ENCODE measurements at places on chromosomes 5 and 9. TPM values are rescaled to one million over a fixed set of nuclear protein-coding genes. Genes with fewer than 3 reads are reported as not detected.

The SLC25A25 gene
- total RNA-seq: 26.3 TPM

The IL13 gene
- 0.51 TPM for total RNA-seq

DNA sequence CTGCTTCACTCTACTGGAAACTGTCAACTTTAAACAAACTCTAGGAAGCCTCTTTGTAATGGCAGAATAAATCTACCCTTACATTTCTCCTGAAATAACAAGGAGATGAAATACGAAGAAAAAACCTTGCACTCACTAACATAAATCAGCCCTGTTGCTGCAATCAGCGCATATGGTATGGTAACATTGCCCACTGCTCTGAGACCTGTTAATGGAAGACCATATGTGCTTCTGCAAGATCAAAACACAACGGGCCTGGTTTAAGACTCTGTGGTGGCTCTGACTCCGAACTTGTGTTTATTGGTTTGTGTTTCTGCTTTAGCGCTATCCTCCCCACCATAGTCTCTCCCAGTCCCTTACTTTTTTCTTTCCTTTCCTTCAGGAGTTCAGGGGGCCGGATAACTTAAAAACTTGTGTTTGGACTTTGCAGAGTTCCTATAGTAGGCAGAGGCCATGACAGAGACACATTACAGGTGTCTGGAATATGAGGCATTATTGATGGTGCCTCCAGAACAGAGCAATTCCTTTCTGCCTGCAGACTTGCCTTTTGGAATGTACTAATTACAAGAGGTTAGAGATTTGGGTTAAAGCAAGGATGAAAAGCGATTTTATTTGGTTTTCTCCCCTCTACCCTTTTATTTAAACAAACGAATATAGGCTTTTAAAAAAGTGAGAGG, 110.8 kb downstream of the PSAT1 start:
- H3K27ac ChIP-seq: no peak overlapping the region
- H3K4me3 ChIP-seq: no peak overlapping the region
- no peaks in the 10 kb centered on the region for H3K36me3 ChIP-seq
- no peaks in the 10 kb centered on the region for H3K4me1 ChIP-seq

GRCh38 chr9:121684381-121685145, 33.1 kb downstream of the DAB2IP start:
- H3K4me1 ChIP-seq: no peaks in the 10 kb centered on the region
- H3K27me3 ChIP-seq: no peaks in the 10 kb centered on the region
- no peak for DNase-seq
- H3K4me3 ChIP-seq: no peak overlapping the region

GRCh38 chr9:75891771-75892215, 1.3 kb downstream of the PCSK5 start:
- no peaks in the 10 kb centered on the region for H3K27me3 ChIP-seq
- no peaks in the 10 kb centered on the region for H3K4me1 ChIP-seq
- peak; percentile 11 for DNase-seq
- peak overlapping the region; percentile 70 for H3K4me3 ChIP-seq

The SLC27A4 gene
- total RNA-seq: 10.1 TPM

DNA sequence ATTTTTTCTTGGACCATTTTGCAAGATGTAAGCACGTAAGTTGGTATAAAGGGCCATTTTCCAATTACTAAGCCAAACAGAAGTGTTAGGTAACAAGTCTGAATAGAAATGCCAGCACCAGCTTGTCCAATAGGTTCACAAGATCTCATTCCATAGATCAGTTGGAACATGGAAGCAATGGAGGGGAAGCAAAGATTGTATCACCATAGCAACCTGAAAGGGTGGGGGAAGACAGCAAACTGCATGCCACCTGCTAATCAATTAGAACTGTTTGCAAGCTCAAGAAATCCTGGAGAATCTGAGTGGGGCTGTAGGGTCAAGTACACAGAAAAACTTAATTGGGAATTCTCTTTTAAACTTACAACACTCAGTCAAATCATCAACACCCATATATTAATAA, 264.9 kb upstream of the EFNA5 start:
- H3K27ac ChIP-seq: no peak overlapping the region
- no peak for DNase-seq
- H3K4me1 ChIP-seq: no peaks in the 10 kb centered on the region
- H3K4me3 ChIP-seq: no peak overlapping the region

GRCh38 chr5:141779503-141779973, 97.5 kb upstream of the ARAP3 start:
- H3K27ac ChIP-seq: no peak overlapping the region
- no peaks in the 10 kb centered on the region for H3K4me1 ChIP-seq
- no peaks in the 10 kb centered on the region for H3K36me3 ChIP-seq
- no peaks in the 10 kb centered on the region for H3K27me3 ChIP-seq
- no peak for DNase-seq

- DNase-seq: no peak
- H3K4me1 ChIP-seq: no peaks in the 10 kb centered on the region
- H3K36me3 ChIP-seq: no peaks in the 10 kb centered on the region
Measured at GRCh38 chr9:32866273-32866672, 82.9 kb downstream of the TMEM215 start.

- H3K27me3 ChIP-seq: no peaks in the 10 kb centered on the region
- no peaks in the 10 kb centered on the region for H3K36me3 ChIP-seq
- H3K27ac ChIP-seq: no peak overlapping the region
- DNase-seq: no peak
- H3K4me1 ChIP-seq: no peaks in the 10 kb centered on the region
- H3K4me3 ChIP-seq: no peak overlapping the region
Measured at GRCh38 chr5:23730023-23730422, 222.6 kb downstream of the PRDM9 start.

GRCh38 chr9:122354536-122355199, 16.2 kb upstream of the PTGS1 start:
- H3K36me3 ChIP-seq: no peaks in the 10 kb centered on the region
- H3K4me3 ChIP-seq: no peak overlapping the region
- H3K27ac ChIP-seq: no peak overlapping the region
- no peak for DNase-seq
- no peaks in the 10 kb centered on the region for H3K4me1 ChIP-seq

The PPIP5K2 gene
- total RNA-seq: 70.0 TPM

DNA sequence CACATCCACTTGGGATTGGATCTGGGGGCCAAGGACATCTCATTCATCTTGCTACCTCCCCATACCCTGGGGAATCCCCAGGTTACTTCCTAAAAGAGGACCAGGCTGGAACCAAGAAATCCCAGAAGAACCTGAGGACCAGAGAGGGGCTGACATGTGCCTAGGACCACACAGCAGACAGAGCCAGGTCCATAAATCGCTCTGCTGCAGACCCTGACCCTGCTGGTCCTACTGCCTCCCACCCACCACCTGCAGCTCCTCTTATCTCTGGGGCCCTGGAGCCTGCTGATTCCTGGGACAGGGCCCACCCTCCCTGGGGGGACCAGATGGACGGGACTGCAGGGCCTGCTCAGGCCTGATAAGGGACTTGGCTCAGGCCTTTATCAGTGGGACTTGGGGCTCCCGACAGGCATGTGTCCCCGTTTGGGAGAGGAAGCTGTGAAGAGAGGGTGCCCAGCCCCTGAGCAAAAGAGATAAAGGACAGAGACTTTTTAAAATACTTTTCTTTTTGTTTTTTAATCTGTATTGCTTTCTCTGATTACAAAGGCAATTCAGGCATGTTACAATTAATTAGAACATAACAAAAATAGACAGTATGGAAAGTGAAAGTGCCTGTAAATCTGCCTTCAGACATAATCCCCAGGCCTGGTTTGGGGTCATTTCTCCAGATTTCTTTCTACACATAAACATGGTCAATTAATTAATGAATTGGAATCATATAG, 101.3 kb upstream of the LARP1 start:
- H3K36me3 ChIP-seq: no peaks in the 10 kb centered on the region
- no peak for DNase-seq
- no peak overlapping the region for H3K27ac ChIP-seq
- H3K4me3 ChIP-seq: no peak overlapping the region
- H3K4me1 ChIP-seq: no peaks in the 10 kb centered on the region

- no peak for DNase-seq
- no peaks in the 10 kb centered on the region for H3K4me1 ChIP-seq
- no peak overlapping the region for H3K4me3 ChIP-seq
- no peaks in the 10 kb centered on the region for H3K27me3 ChIP-seq
- no peak overlapping the region for H3K27ac ChIP-seq
- H3K36me3 ChIP-seq: no peaks in the 10 kb centered on the region
Measured at GRCh38 chr5:103624675-103625074, 62.1 kb upstream of the NUDT12 start.

- no peak for DNase-seq
- no peaks in the 10 kb centered on the region for H3K27me3 ChIP-seq
- no peaks in the 10 kb centered on the region for H3K4me1 ChIP-seq
- no peak overlapping the region for H3K4me3 ChIP-seq
- no peaks in the 10 kb centered on the region for H3K36me3 ChIP-seq
Measured at GRCh38 chr5:140607031-140607430, 25.9 kb downstream of the CD14 start.

GRCh38 chr5:170147051-170147752, 41.5 kb downstream of the FOXI1 start:
- no peak overlapping the region for H3K4me3 ChIP-seq
- no peak overlapping the region for H3K27ac ChIP-seq
- DNase-seq: no peak
- no peaks in the 10 kb centered on the region for H3K4me1 ChIP-seq
- no peaks in the 10 kb centered on the region for H3K36me3 ChIP-seq

- H3K27ac ChIP-seq: no peak overlapping the region
- no peak for DNase-seq
- H3K27me3 ChIP-seq: no peaks in the 10 kb centered on the region
- no peaks in the 10 kb centered on the region for H3K36me3 ChIP-seq
- H3K4me3 ChIP-seq: no peak overlapping the region
Measured at GRCh38 chr5:137706841-137707240, 29.0 kb downstream of the KLHL3 start.

The HACD4 gene
- total RNA-seq: 13.9 TPM

DNA sequence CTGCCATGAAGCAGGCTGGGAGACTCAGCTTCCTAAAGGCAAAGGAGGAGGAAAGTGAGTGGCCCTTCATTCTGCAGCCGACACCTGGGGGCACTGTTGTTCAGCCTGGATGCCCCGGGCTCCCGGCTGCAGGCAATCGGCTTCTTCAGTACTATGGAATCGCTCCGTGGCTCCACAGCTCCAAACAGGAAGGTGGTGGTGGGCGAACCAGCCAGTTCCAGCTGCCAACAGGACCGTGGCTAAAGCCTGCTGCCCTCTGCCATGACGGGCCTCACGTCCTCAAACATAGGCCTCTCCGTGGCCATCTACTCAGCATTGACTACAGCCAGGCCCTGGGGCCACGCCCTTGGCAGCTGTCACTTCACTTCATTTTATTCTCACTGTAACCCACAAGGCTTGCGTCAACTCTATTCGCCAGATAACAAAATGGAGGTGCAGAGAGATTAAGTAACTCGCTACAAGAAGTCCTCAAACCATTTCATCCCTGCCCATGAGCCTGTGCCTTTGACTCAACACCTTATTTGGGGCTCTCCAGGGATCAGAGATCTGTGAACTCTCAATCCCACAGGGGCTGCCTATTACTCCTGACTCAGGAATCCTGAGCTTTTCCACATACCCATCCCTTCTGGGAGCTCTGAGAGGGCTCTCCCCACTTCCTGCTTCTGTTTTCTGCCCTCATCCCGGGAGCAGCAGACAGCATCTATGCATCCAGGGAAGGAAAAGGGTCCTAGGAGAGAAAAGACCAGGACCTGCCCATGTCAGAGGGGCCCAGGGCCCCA, 38.0 kb downstream of the PAX5 start:
- no peaks in the 10 kb centered on the region for H3K27me3 ChIP-seq
- peak; percentile 53 for DNase-seq
- H3K4me1 ChIP-seq: no peaks in the 10 kb centered on the region
- no peak overlapping the region for H3K27ac ChIP-seq
- H3K4me3 ChIP-seq: no peak overlapping the region
- H3K36me3 ChIP-seq: no peaks in the 10 kb centered on the region

The BRINP1 gene
- not detected for total RNA-seq

- peaks cover 14% of the 10 kb centered on the region for H3K4me1 ChIP-seq
- H3K4me3 ChIP-seq: no peak overlapping the region
- no peak for DNase-seq
Measured at GRCh38 chr5:73450137-73450536, 1.6 kb upstream of the FOXD1 start.

- no peak for DNase-seq
- no peak overlapping the region for H3K27ac ChIP-seq
- H3K27me3 ChIP-seq: no peaks in the 10 kb centered on the region
Measured at GRCh38 chr5:16679863-16680262, 63.1 kb upstream of the RETREG1 start.

DNA sequence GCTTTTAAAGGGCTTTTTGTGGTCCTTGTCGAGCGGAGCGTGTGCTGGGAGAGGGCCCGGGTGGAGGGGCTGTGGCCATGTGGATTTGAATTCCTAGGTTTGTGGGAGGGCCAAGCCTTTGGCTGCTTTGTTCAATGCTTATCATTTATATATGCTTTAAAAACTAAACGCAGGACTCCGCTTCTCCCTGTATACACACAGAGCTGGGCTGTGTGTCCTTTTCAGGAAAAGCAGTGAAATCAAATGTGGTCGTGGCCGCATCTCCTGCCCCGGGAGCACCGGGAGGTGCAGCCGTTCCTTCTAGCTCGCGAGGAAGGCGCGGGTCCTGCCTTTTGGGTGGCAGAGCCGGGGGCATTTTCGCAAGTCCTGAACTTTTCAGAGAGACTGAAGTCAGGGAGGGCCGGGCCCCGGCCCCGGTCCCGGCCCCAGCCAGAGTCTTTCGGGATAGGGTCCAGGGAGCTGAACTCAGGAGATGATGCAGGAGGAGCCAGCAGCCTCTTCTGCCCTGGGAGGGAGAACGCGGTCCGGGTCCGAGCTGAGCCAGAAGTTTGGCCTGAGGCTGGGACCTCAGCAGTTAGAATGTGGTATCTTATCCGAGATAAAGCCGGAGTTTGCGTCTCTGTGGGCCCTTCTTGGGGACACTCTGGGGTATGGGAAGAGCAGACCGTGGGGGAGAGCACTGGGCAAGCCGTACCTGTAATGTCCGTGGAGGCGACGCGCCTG, 158.8 kb downstream of the C9orf152 start:
- no peak for DNase-seq
- peaks cover 10% of the 10 kb centered on the region for H3K4me1 ChIP-seq
- no peak overlapping the region for H3K27ac ChIP-seq
- H3K27me3 ChIP-seq: no peaks in the 10 kb centered on the region

GRCh38 chr9:124084087-124084486, 72.5 kb downstream of the LHX2 start:
- H3K27ac ChIP-seq: no peak overlapping the region
- no peaks in the 10 kb centered on the region for H3K4me1 ChIP-seq
- DNase-seq: no peak
- H3K36me3 ChIP-seq: no peaks in the 10 kb centered on the region

- H3K4me1 ChIP-seq: peaks cover 17% of the 10 kb centered on the region
- H3K27me3 ChIP-seq: no peaks in the 10 kb centered on the region
- no peak overlapping the region for H3K4me3 ChIP-seq
Measured at GRCh38 chr5:76175821-76176403, 92.7 kb downstream of the SV2C start.

DNA sequence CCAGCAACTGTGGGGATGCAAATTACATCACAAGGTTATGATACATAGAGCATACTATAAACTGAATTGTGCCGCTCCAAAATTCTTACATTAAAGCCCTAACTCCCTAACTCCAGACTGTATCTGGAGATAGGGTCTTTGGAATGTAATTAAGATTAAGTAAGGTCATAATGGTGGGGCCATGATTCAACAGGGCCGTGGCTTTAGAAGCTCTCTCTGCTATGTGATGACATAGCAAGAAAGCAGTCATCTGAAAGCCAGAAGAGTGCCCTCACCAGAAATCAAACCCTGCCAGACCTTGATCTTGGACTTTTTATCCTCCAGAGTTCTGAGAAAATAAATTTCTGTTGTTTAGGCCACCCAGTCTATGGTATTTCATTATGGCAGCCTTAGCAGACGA, 123.9 kb downstream of the FBXL17 start:
- H3K4me3 ChIP-seq: no peak overlapping the region
- H3K27ac ChIP-seq: no peak overlapping the region
- H3K27me3 ChIP-seq: no peaks in the 10 kb centered on the region
- no peaks in the 10 kb centered on the region for H3K4me1 ChIP-seq
- DNase-seq: no peak
- no peaks in the 10 kb centered on the region for H3K36me3 ChIP-seq
